Left renal cortex interstitium (tissue), 4 donors: ENCODE measurements at places on chromosomes 6 and 20.

DNA sequence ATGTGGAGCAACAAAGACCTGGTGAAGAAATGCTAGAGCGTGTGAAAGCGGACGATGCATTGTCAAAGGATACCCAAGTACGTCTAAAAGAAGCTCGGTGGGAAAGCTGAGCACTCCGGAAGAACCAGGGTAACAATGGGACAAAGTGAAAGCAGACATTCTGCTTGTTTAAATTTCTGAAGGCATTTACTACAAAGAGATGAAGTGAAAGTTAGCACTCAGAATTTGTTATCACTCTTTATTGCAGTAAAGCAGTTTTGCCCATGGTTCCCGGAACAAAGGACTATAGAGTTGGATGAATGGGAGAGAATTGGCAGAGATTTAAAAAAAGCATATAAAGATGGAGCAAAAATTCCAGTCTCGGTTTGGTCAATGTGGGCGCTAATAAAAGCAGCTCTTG is 12.8 kb upstream of the IRAK1BP1 start:
- DNase-seq = no peak

- no peak for DNase-seq
These were observed 47.8 kb downstream of the JARID2 start for GRCh38 chr6:15293674-15294073.

- no peak for DNase-seq
These were observed 65.4 kb upstream of the HDDC2 start for GRCh38 chr6:125367036-125367782.

GRCh38 chr6:139355172-139355571 is 19.3 kb downstream of the CITED2 start:
- no peak for DNase-seq

- no peak for DNase-seq
These were observed 14.4 kb downstream of the SNRPC start for GRCh38 chr6:34771727-34772126.

GRCh38 chr6:48325701-48326100 is 214.7 kb upstream of the PTCHD4 start:
- no peak for DNase-seq

- DNase-seq = no peak
These were observed 53.9 kb downstream of the PREX1 start for GRCh38 chr20:48773837-48774418.

- no peak for DNase-seq
These were observed 1.3 kb upstream of the CTCFL start for GRCh38 chr20:57526087-57526884.

- DNase-seq = no peak
These were observed 36.2 kb downstream of the THEMIS start for GRCh38 chr6:127864701-127865100.

DNA sequence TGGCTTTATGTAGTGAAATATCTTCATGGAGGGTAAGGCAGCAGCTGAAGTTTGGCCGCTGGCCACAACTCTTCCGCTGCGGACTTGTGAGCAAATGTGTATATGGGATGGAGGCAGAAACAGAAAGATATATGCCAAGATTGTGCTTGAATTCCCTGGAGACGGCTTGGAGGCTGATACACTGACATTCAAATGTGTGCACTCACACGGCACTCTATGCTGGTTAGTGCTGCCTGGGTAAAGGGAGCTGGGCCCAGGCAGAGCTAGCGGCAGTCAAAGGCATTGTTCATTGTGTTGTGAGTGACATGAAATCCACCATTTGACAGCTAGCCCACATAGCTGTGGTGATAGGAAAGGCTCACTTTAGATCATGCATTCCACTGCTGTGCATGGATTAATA is 202.7 kb downstream of the CLIC5 start:
- DNase-seq = no peak

DNA sequence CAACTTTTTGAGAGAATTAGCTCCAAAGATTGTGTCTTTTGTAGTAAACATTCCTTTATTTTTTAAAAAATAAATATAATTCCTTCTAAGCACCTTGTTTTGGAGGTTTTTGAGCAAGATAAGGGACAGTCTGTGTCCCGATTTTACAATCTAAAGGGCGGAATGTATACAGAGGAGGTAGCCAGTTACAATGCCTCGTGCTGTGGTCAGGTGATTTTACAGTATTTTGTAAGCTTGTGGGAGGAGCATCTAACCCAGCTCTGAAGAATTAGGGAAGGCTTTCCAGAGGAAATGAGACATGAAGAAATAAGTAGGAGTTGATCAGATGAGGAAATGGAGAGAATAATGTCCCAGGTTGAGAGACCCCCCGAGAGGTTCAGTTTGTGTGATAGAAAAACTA is 1.3 kb downstream of the HINT3 start:
- DNase-seq = no peak

DNA sequence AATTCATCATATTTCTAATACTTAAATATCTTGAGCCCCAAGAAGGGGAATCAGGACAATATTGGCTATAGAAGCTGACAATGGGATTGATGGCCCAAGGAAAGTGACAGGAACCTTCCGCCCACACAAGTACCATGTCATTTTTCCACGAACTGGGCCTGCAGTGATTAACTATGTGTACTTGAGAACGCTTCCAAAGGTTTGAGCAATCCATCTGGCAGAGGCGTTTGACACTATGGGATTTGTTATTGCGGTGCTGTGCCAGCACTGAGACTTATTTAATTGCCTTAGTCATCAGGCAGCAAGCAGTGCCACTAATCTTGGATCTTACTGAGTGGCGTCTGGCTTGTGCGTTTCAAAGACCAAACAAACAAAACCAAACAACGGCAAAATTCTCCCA is 135.6 kb upstream of the UST start:
- no peak for DNase-seq

- DNase-seq = no peak
These were observed 21.2 kb upstream of the AFDN start for GRCh38 chr6:167805349-167806060.

DNA sequence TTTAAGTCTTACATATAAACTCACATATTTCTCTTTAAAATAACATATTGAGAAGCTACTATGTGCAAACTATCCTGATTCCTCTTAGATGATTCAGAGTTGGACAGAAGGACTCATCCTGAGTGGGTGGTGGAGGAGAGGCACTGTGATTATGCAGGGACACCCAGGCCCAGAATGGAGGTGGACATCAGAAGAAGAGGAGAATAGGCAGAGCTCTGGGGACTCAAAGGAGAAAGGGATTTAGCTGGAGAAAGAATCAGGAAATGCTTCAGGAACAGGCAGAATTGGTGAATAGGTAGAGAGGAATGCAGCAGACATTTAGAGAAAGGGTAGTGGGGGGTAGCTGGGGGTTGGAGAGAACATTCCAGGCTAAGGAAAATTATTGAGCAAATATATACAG is 17.4 kb downstream of the RCAN2 start:
- DNase-seq = no peak

GRCh38 chr20:12207875-12208274 is 290.2 kb downstream of the BTBD3 start:
- no peak for DNase-seq

- DNase-seq = no peak
These were observed 891 bp upstream of the GHRH start for GRCh38 chr20:37262505-37262904.

DNA sequence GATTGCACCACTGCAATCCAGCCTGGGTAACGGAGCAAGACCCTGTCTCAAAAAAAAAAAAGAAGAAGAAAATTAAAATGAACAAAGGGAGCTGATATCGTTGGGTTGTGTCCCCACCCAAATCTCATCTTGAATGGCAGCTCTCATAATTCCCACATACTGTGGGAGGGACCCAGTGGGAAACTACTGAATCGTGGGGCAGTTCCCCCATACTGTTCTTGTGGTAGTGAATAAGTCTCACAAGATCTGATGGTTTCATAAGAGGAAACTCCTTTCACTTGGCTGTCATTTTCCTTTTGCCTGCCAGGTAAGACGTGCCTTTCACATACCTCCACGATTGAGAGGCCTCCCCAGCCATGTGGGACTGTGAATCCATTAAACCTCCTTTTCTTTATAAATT is 149.4 kb downstream of the PREX1 start:
- DNase-seq = no peak

- DNase-seq = no peak
These were observed 9.5 kb upstream of the NKX2-2 start for GRCh38 chr20:21523281-21523868.

DNA sequence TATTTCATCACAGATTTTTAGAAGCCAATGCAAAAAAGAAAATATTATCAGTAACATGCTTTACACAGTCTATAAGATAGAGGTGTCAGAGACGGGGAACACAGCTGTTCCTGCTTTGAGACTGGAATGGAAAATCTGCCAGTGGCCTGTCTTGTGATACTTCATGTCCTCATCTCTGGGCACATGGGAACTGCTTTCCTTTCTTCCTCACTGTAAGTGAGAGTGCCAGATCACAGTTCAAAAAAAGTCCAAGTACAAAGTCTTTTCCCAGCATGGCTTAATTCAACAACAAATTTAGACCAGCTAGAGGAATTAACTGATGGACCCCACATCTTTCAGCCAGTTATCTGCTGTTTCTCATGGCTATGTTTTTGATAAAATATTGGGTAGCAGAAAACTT is 490.4 kb downstream of the CDKAL1 start:
- no peak for DNase-seq

DNA sequence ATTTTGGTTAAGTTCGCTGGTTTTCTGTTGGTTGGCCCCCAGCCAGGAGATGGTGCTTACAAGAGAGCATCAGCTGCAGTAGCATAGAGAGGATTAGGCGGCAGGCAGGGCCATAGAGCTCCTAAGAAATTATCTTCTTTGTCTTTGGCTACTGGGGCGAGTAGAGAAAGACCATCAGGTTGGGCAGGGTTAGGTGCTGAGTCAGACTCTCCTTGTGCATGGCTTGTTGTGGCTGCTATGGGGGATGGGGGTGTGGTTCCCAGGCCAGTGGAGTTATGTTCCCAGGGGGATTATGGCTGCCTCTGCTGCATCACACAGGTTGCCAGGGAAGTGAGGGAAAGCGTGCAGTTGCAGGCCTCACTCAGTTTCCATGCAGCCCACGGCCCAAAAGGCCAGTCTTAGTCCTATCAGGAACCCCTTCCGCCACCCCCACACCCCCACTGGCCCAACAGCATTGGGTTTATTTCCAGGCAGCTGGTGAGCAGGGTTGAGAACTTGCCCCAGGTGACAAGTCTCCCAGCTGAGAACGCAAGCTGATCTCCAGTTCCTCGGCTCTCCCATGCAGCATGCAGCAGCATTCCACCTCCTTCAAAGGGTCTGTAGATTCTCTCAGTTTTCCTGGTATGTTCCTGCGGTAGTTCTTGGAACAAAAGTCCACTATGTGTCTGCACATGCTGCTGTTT is 243.7 kb downstream of the UTRN start:
- DNase-seq = no peak

DNA sequence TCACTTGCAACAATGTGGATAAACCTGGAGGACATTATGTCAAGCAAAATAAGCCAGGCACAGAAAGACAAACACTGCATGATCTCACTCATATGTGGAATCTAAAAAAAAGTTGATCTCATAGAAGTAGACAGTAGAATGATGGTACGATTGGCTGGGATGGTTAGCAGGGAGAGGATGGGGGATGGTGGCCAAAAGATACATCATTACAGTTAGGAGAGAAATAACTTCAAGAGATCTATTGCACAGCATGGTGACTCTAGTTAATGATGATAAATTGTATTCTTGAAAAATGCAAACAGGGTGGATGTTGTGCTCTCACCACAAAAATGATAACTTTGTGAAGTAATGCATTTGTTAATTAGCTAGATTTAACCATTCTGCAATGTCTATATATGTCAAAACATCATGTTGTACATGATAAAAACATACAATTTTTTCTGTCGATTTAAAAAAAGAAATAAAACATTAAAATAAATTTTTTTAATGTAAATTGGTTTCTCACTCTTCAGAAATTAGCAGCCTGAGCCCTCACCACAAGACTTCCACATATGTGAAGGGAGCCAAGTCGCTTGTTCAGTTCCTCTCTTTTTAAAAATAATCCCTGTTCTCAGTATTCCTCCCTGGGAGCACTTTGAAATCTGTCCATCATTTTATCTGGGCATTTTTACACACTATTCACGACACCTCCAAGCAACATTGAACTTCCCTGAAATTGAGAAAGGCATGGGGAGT is 34.2 kb downstream of the PTPRT start:
- no peak for DNase-seq

DNA sequence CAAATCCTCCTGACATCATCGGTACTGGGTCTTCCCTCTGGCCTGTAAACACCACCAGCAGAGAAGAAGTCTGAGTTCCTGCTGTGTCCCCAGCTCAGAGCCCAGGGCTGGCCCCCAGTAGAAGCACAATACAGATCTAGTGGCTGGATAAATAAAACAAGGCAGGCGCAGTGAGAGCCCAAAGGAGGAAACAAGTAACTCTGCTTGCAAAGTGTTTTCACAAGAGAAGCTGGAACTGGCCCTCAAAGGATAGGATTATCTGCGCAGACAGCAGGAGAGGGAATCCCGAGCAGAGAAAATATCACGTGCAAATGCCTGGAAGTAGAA is 205.1 kb downstream of the ZDHHC14 start:
- DNase-seq = no peak

- no peak for DNase-seq
These were observed 672.1 kb downstream of the HACE1 start for GRCh38 chr6:104187616-104188015.

- DNase-seq = no peak
These were observed 6.7 kb upstream of the CDKN1A start for GRCh38 chr6:36671687-36672375.

GRCh38 chr6:5102267-5102970 is 17.3 kb downstream of the PPP1R3G start:
- DNase-seq = no peak

GRCh38 chr20:34579979-34580940 is 21.7 kb downstream of the MAP1LC3A start:
- DNase-seq = no peak

GRCh38 chr20:45462711-45463509 is 6.6 kb upstream of the WFDC2 start:
- no peak for DNase-seq

- no peak for DNase-seq
These were observed 40.1 kb downstream of the BFSP1 start for GRCh38 chr20:17491041-17491440.

DNA sequence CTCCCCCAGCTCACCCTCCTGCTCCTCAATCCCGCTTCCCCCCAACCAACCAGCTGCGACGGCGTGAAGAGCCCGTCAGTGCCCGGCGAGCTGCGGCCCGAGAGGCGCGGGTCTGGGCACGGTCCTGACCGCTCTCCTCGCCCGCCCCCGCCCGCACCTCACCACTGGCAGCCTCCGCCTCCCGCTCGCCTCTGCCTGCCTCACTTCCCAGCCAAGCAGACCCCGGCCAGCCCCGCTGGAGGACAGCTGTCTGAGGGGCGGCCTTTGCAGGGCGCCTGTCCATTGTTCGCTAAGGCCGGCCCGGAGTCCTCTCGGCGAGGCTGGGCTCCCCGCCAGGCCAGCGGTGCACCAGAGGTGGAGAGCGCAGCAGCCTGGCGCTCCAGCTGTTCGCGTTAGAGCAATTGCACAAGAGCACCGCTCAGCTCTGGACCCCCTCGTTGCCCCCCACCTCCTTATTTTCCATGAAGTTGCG is 1.3 kb downstream of the SOBP start:
- DNase-seq = no peak

GRCh38 chr6:111238464-111239119 is 151.3 kb downstream of the SLC16A10 start:
- no peak for DNase-seq

- DNase-seq = no peak
These were observed 20.5 kb downstream of the SPAG4 start for GRCh38 chr20:35636095-35636494.
